Glutamatergic neuron (in vitro differentiated cells): ENCODE measurements at places on chromosomes 2 and 18. TPM values are rescaled to one million over a fixed set of nuclear protein-coding genes. Genes with fewer than 3 reads are reported as not detected.

DNA sequence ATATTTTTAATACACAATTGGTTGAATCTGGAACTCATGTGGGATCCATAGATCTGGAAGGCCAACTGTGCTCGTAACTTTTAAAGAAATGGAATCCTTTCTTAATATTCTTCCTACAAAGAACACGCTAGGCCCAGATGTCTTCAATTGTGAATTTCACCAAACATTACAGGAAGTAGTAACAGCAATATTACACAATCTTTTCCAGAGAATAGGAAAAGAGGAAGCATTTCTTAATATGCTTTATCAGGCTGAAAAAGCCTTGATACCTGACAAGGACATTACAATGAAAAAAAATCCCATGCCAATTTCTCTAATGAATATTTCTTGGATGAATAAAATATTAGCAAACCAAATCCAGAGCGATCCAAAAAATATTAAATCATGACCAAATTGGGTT is 80.3 kb upstream of the HAAO start:
- no peak overlapping the region for H3K4me3 ChIP-seq
- no peak overlapping the region for H3K27ac ChIP-seq
- no peaks in the 10 kb centered on the region for H3K27me3 ChIP-seq
- H3K4me1 ChIP-seq, result no peaks in the 10 kb centered on the region
- no peak for DNase-seq
- H3K36me3 ChIP-seq, result peaks cover 13% of the 10 kb centered on the region

GRCh38 chr2:169860149-169860548 is 32.9 kb downstream of the UBR3 start:
- H3K27ac ChIP-seq, result no peak overlapping the region
- H3K4me1 ChIP-seq, result no peaks in the 10 kb centered on the region
- no peak overlapping the region for H3K4me3 ChIP-seq
- no peak for DNase-seq
- H3K36me3 ChIP-seq, result no peaks in the 10 kb centered on the region

GRCh38 chr2:144971786-144972335 is 451.9 kb upstream of the ZEB2 start:
- H3K27ac ChIP-seq, result no peak overlapping the region
- H3K4me3 ChIP-seq, result no peak overlapping the region
- H3K36me3 ChIP-seq, result peaks cover 15% of the 10 kb centered on the region
- H3K4me1 ChIP-seq, result no peaks in the 10 kb centered on the region
- DNase-seq, result no peak
- peaks cover 2% of the 10 kb centered on the region for H3K27me3 ChIP-seq

- DNase-seq, result no peak
- peaks cover 8% of the 10 kb centered on the region for H3K27me3 ChIP-seq
- peaks cover 7% of the 10 kb centered on the region for H3K36me3 ChIP-seq
- peaks cover 24% of the 10 kb centered on the region for H3K4me1 ChIP-seq
- no peak overlapping the region for H3K4me3 ChIP-seq
- H3K27ac ChIP-seq, result no peak overlapping the region
These were observed 118.7 kb downstream of the VAPA start for GRCh38 chr18:10032331-10033015.

GRCh38 chr2:121375621-121376159 is 90.7 kb upstream of the TFCP2L1 start:
- no peak overlapping the region for H3K4me3 ChIP-seq
- H3K27ac ChIP-seq, result no peak overlapping the region
- H3K4me1 ChIP-seq, result no peaks in the 10 kb centered on the region
- DNase-seq, result no peak

- DNase-seq, result no peak
- no peak overlapping the region for H3K4me3 ChIP-seq
- no peaks in the 10 kb centered on the region for H3K36me3 ChIP-seq
- no peaks in the 10 kb centered on the region for H3K27me3 ChIP-seq
- H3K27ac ChIP-seq, result no peak overlapping the region
- peaks cover 9% of the 10 kb centered on the region for H3K4me1 ChIP-seq
These were observed 88.1 kb downstream of the HRH4 start for GRCh38 chr18:24548583-24548982.

DNA sequence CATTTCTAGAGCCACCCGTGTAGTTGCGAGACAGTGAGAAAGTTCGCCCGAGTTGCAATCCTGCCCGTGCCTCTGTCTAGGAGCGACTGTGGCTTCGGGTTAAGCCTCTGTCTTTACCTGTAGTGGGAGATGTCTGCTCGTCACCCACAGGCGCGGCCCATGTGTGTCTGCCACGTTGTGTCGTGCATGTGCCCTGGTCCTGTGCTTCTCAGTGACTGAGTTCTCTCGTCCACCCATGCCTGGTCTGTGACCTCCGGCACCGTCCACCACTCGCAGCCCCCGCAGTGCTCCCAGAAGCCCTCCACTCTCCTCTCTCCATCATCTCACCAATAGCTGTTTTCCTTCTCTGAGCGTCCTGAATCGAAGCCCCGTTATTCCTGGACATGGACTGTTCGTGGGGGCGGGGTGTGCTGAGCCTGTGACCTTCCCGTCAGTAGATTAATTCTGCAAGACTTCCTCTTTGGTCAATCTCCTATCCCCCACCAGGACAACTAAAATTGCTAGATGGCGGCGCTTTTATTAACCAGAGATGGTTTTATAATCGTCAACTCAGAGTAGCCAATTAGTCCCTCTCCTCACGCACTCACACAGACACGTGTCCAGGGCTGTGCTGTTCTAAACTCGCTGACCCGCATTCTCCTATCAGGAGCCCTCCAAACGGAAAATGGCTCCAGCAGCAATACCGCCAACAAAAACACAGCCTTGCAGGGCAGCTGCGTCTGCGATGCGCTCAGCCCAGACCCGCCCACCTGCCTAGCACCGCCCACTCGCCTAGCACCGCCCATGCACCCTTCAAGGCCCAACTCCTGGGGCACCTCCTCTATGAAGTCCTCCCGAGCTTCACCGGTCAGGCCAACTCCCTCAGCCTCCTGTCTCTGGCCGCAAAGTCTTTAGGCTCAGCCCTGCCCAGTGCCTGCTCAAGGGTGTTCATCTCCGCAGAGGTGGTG is 119.4 kb downstream of the TWIST2 start:
- H3K27me3 ChIP-seq, result peaks cover 6% of the 10 kb centered on the region
- peaks cover 9% of the 10 kb centered on the region for H3K36me3 ChIP-seq
- H3K27ac ChIP-seq, result no peak overlapping the region

DNA sequence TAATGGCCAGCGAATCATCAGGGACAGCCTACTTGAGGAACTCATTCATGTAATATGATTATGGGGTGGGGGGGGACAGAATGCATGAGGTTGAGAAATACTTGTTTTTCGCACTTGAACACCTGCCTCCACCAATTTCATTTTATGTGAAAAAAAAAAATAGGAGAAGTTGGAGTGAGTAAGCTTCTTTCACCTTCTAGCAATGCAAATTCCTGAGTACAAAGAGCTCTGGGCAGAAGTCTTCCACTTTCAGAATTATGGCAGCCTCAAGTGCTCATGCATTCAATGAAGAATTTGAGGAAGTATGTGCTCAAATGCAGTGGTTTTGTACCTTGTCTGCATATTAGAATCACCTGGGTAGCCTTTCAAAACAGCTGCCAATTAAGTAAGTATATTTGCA is 40.1 kb upstream of the GPD2 start:
- no peak for DNase-seq
- H3K36me3 ChIP-seq, result no peaks in the 10 kb centered on the region
- H3K27me3 ChIP-seq, result peaks cover 13% of the 10 kb centered on the region

- no peaks in the 10 kb centered on the region for H3K4me1 ChIP-seq
- no peak overlapping the region for H3K4me3 ChIP-seq
These were observed 66.2 kb upstream of the SLC39A10 start for GRCh38 chr2:195590861-195591205.

DNA sequence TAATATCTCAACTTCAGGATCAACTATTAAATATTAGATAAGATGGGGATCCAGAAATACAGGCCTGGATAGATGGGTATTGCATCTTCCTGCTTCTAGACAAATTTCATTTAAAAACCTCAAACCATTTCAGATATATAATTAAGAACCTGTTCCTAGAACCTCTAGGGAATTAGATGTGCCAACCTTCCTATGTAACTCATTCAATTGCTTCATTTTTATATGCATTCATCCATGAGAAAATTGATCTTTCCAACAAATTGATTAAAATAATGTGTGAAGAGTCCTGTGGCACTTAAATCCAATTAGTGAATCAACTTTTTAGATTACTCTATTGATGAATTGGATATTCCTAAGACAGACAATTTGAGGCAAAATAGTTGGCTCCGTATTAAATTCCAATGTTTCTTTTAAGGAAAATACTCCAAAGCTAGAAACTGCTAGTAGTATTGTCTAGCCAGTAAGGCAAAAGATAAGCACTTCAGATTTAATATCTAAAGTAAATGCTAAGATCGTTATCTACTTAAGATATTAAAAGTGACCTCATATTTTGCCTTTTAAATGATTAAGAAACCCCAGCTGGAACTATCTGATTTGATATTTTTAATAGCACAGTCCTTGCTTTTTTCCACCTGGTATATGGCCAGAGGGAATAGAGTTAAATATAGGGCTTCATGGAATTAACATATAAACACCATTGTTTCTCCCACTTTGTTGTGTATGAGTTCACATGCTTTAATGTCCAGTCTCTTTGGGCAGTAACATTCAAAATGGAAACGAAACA is 35.8 kb downstream of the DARS1 start:
- H3K4me1 ChIP-seq, result no peaks in the 10 kb centered on the region
- no peak overlapping the region for H3K27ac ChIP-seq
- H3K27me3 ChIP-seq, result no peaks in the 10 kb centered on the region
- H3K36me3 ChIP-seq, result no peaks in the 10 kb centered on the region
- no peak for DNase-seq

GRCh38 chr2:200810998-200811332 is 745 bp upstream of the BZW1 start:
- no peak for DNase-seq
- peaks cover 12% of the 10 kb centered on the region for H3K4me1 ChIP-seq
- H3K4me3 ChIP-seq, result peak overlapping the region; percentile 77
- peaks cover 4% of the 10 kb centered on the region for H3K36me3 ChIP-seq
- peaks cover 12% of the 10 kb centered on the region for H3K27me3 ChIP-seq

DNA sequence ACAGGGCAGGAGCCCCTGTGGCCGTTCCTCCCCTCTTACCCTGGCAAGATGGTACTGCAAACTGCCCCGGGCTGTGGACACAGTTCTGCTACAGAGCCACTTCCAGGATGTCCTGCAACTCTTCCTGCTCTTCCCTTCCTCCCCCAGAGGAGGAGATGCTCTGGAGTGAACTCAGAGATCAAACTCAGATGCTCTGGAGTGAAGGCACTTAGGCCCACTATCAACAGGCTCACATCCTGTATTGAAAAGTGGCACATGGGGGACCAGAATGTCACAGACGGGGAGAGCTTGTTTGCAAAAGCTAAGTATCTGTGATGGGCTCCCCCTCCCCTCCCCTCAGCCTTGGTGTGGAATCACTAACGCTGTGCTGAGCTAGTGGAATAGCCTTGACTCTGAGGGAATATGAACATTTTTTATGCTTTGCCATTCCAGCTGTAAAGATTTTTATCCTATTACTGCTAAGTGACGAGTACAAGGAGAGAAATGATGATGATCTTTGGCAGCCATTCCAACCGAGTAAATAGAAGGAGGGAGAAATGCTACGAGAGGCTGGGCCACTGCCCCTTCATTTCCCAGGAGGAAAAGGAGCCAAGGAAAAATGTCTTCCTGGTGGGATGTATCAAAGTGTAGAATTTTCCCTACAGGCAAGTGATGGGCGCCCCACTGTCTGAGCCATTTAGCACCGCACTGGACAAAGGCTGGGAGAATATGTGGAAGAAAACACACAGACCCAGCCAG is 152.6 kb downstream of the GALNT14 start:
- no peak for DNase-seq
- H3K36me3 ChIP-seq, result no peaks in the 10 kb centered on the region
- H3K4me1 ChIP-seq, result peaks cover 23% of the 10 kb centered on the region
- H3K4me3 ChIP-seq, result no peak overlapping the region
- H3K27me3 ChIP-seq, result no peaks in the 10 kb centered on the region

DNA sequence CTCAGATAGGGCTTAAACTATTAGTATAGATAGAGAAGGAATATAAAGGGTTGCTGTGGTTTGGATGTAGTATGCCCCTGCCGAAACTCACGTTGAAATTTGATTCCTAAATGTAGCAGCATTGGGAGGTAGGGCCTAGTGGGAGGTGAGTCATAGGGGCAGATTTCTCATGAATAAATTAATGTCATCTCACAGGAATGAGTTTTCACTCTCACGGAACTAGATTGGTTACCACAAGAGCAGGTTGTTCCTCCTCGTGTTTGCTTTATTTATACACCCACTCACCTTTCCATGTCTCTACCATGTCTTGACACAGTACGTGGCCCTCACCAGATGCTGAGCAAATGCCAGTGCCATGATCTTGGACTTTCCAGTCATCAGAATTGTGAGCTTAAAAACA is 218.2 kb downstream of the RBM43 start:
- H3K4me3 ChIP-seq, result no peak overlapping the region
- peaks cover 4% of the 10 kb centered on the region for H3K4me1 ChIP-seq
- no peak for DNase-seq
- H3K27me3 ChIP-seq, result no peaks in the 10 kb centered on the region
- no peak overlapping the region for H3K27ac ChIP-seq
- H3K36me3 ChIP-seq, result no peaks in the 10 kb centered on the region

GRCh38 chr18:11215216-11215615 is 65.8 kb upstream of the PIEZO2 start:
- no peak overlapping the region for H3K4me3 ChIP-seq
- DNase-seq, result no peak
- no peak overlapping the region for H3K27ac ChIP-seq

- DNase-seq, result no peak
These were observed 19.6 kb upstream of the DNAH7 start for GRCh38 chr2:196088203-196088602.

GRCh38 chr2:134225841-134226240 is 28.0 kb upstream of the MGAT5 start:
- H3K36me3 ChIP-seq, result peaks cover 13% of the 10 kb centered on the region
- H3K27me3 ChIP-seq, result no peaks in the 10 kb centered on the region
- peaks cover 6% of the 10 kb centered on the region for H3K4me1 ChIP-seq
- H3K27ac ChIP-seq, result no peak overlapping the region

- DNase-seq, result no peak
- H3K27ac ChIP-seq, result peak overlapping the region; percentile 85
- no peaks in the 10 kb centered on the region for H3K36me3 ChIP-seq
- H3K4me3 ChIP-seq, result peak overlapping the region; percentile 80
These were observed 90.0 kb downstream of the MBP start for GRCh38 chr18:77042583-77042982.

DNA sequence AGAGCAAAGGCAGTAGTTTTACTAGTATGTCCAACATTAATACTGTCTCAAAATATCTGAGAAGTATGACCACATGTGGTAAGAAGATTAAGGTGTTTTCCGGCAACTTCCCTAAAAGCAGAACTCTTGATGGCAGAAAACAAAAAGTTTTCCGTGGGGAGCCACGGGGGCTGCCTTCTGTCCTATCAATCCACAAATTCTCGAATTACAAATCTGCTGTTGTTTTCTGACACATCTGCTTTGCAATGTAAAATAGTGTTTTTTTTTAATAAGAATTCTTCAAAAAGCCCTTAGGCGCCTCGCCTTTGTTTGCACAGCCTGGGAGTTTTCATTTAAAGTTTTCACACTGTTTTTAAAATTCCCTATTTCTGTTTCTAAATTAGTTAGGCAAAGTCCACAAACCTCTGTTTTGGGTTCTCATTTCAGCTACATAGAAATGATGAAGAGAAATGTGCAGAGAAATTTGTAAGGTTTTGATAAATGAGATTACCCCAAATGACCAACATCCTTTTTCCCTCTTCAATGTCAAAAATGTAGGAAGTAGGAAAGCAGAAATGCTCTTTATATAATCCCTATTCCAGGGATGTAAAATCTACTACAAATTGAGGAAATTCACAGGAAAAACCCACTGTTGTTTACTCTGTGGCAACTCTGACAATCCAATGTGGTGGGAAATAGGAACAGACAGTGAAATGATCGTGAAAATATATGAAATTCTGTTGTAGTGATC is 385.8 kb downstream of the ZEB2 start:
- H3K4me3 ChIP-seq, result no peak overlapping the region
- no peak for DNase-seq
- H3K27ac ChIP-seq, result no peak overlapping the region
- no peaks in the 10 kb centered on the region for H3K27me3 ChIP-seq

The TBR1 gene
- not detected for total RNA-seq

The HDAC4 gene
- total RNA-seq, result 90.6 TPM

The TCF23 gene
- total RNA-seq, result not detected

The TLX2 gene
- total RNA-seq, result 21.2 TPM

The WDFY1 gene
- 33.0 TPM for total RNA-seq
